ENCODE measurements at places on chromosomes 5 and 9.
A peak's percentile ranks its signal among the peaks of the same experiment; 100 is the strongest.

- no peak for DNase-seq
Observed at GRCh38 chr9:115597330-115597895, 479.5 kb upstream of the TNC start.

DNA sequence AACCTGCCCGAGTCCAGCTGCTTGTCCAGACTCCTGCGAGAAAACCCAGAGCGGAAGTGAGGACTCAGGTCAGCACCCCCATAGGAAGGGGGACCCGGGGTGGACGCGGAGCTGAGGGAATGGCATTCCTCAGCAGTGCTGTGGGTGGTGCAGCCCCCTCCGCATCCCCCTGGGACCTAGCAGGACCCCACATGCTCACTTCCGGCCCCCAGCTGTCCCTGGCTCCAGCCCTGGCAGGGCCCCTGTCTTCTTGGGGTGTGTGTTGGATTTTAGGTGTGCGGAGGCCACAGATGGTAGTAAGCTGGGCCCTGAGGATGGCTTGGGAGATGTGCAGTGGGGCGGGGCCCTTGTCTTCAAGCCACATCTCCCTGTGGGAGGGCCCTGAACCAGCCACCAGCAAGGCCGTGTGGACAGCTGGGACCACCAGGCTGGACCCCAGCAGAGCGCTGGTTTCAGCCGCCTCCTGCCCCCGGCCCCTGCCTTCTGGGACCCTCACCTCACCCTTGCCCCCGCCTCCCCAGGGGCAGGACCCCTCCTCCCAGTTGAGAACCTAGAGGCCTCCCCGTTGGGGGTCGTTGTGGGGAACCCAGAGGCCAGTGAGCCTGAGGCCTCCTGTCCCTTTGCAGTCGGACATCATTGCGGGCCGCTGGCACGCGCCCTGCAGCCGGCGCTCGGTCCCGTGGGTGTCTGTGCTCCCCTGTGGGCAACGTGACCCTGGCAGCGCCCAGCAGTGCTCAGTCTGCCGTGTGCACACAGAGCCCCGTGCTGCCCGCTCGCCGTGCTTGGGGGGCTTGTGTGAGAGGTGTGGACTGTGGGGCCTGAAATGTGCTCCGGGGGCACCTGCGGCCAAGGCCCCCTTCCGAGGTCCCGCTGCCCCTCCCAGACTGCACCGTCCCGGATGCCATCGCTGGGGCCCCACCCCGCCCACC is 10.8 kb upstream of the SLC9A3 start:
- no peak for DNase-seq

DNA sequence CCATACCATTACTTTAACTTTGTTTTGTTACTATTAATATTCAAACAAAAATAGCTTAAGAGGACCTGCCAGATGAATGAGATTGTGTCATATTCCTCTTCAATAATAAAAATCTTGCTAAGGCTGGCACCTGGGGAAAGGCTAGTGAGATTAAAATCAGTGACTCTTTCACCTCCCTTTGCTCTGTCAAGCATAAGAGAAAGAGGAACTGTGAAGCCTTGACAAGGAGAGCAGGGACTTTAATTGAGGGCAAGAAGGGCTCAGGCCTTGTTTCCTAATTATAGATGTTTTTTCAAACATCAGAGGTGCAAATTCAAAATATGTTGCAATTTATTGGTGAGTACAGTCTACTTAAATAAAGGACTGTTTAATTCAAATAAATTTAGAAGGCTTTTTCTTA is 91.7 kb downstream of the SPATA31D1 start:
- no peak for DNase-seq

DNA sequence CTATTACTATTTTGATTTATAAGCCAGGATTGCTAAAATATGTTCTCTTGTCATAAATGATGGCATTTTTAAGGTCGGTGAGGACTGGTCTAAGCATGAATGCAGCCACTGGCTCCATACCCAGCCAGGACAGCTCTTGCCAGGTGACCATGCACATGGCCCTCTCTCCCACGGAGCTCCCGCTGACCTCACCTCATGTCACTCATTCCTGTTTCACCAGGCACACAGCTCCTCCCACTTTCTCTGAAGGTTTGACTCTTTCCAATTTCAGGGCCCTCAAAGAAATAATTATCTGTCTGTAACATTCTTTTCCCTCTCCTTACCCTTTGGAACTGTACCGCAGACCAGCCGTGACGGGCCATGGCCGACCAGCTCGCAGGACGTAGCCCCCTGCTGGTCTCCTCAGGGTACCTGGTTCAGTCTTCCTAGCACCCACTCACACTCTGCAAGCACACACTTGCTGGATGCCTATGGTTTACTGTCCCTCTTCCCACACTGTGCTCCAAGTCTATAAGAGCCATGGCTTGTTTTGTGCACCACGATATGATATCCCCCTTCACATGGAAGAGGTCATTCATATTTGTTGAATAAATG is 72.5 kb downstream of the LIFR start:
- no peak for DNase-seq

- no peak for DNase-seq
Observed at GRCh38 chr9:91873637-91874051, 76.4 kb downstream of the ROR2 start.

- no peak for DNase-seq
Observed at GRCh38 chr9:120767451-120767850, 25.8 kb downstream of the FBXW2 start.

DNA sequence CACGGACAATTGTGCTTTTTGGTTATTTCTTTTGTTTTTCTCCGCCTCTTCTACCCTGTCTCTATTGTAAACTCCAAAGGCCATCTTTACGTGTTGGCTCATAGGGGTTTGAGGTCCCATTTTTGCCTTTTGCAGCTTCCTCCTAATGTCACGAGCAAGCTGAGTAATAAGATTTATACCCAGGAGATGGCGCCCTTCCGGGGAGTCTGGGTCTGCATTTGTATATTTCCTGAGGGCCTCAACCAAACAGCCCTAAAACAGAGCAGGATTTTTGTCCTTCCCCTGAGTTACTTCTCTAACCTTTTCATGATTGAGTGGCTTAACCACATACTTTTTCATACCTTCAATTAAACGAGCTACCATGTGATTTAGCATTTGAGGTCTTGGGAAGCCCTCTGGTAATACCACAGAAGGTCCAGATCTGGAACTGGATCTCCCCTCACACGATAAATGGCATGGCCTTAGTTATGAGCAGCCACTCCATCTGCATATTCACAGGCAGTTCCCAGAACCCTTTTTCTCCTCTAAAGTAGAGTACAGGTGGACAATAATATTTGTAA is 11.2 kb upstream of the CFAP95 start:
- peak; percentile 51 for DNase-seq

- no peak for DNase-seq
Observed at GRCh38 chr5:172046593-172046992, 40.2 kb upstream of the FBXW11 start.

DNA sequence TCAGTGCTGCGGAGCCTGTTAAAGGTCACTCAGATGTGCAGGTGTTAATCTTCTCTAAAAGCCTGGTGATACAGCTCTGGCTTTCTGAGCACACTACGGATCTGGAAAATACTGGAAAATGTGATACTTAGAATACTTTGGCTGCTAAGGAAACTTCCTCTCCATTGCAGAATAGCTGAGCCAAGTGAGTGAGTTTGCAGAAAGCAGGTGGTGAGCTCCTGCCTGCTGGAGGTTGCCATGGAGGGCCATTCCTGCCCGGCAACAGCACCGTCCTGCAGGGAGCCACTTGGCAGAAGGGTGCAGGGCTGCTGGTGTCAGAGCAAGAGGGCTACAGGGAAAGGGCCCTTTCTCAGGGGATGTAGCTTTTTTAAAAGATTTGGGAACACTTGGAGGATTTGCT is 40.7 kb downstream of the SECISBP2 start:
- DNase-seq: peak; percentile 43

DNA sequence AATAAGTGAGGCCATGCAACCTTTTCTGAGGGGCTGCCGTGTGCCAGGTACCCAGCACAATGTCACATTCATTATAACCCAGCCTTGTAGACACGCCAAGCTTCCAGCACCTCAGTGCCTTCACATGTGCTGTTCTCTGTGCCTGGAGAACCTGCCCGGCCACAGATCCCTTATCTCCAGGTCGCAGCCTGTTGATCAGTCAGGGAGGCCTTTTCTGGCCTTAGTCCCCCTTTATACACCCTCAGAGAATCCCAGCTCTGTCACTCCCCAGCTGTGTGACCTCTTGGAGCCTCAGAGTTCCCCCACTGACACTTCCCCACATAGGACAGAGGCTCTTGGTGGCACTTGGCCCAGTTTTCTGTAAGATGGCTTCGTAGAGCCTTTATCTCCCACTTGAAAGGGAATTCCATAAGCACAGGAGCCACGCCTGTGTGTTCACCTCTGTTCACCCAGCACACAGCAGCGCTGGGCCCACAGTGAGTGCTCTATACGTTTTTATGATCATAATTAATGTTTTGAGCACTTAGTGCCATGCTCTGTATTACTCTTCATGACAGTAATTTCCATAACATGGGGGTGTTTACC is 38.7 kb downstream of the NEURL1B start:
- DNase-seq: no peak

GRCh38 chr9:115006660-115007059 is 76.3 kb upstream of the TNFSF8 start:
- no peak for DNase-seq

Data from SK-MEL-5 (cell line).